SJSA1 (cell line): ENCODE measurements at places on chromosomes 4 and X. TPM values are rescaled to one million over a fixed set of nuclear protein-coding genes. Genes with fewer than 3 reads are reported as not detected.

Gene ADH1A
- total RNA-seq: not detected in 2 replicates

Gene SH3RF1
- total RNA-seq: 9.0 and 14.1 TPM in 2 replicates

Gene TADA2B
- total RNA-seq: 2.8 and 7.7 TPM in 2 replicates

- no peak for DNase-seq
These were observed 55.8 kb downstream of the IL1RAPL2 start for GRCh38 chrX:104621781-104622180.

GRCh38 chrX:103615781-103616371 lies 8.1 kb downstream of the TCEAL3 start:
- DNase-seq: no peak

Gene CT45A10
- total RNA-seq: not detected in 2 replicates

Gene ABLIM2
- total RNA-seq: 0.13 TPM in 1 of 2 replicates, not detected in the other

Gene UPF3B
- 3.4 and 6.2 TPM in 2 replicates for total RNA-seq

GRCh38 chr4:150533673-150534072 lies 48.3 kb upstream of the MAB21L2 start:
- no peak for DNase-seq

DNA sequence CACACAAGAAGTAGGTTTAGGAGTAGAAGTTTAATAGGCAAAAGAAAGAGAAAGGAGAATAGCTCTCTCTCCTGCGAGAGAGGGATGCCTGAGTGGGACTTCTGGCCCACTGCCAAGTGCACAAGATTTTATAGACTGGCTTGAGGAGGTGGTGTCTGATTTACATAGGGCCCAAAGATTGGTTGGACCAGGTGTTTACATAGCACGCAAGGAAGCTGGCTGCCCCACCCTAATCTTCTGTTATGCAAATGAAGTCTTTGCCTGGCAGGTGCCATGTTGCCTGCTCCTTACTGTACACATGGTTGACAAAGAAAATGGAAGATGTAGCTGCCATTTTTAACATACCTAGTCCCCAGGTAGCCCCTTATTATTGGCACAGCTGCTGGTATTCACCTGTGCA lies 170.8 kb upstream of the GATB start:
- DNase-seq: no peak

DNA sequence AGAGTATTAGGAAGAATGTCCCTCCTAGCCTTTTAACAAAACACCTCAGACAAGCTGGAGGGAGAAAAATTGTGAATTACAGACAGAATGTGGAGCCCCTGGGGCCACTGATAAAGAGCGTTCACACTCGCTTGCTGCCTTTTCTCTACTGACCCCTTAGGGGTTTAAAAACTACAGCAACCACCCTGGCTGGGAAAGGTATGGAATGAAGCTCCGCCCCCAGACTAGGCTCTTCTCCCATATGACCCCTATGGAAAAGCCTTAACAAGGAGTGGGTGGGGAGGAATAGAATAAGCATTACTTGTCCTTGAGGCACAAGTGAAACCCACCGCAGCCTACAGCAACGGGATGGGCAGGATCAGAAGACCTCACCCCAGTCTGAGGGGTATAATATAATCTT lies 26.3 kb downstream of the ANKRD50 start:
- no peak for DNase-seq

GRCh38 chr4:113951263-113951662 lies 28.2 kb downstream of the ARSJ start:
- no peak for DNase-seq

Gene MAP9
- 2.9 and 3.1 TPM in 2 replicates for total RNA-seq

Gene FAT4
- 37.1 and 54.4 TPM in 2 replicates for total RNA-seq

GRCh38 chr4:7360806-7361205 lies 73.9 kb downstream of the PSAPL1 start:
- DNase-seq: no peak

DNA sequence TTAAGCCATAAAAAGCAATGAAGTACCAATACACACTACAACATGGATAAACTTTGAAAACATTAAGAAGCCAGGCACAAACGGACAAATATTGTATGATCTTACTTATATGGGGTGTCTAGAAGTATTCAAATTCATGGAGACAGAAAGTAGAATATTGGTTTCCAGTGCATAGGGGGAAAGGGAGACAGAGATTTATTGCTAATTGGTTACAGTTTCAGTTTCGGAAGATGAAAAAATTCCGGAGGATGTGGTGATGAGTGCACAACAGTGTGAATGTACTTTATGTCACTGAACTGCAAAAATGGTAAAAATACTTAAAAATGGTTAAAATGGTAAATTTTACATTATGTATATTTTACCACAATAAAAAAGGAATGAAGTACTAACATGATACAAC lies 5.1 kb upstream of the PRDX4 start:
- no peak for DNase-seq

DNA sequence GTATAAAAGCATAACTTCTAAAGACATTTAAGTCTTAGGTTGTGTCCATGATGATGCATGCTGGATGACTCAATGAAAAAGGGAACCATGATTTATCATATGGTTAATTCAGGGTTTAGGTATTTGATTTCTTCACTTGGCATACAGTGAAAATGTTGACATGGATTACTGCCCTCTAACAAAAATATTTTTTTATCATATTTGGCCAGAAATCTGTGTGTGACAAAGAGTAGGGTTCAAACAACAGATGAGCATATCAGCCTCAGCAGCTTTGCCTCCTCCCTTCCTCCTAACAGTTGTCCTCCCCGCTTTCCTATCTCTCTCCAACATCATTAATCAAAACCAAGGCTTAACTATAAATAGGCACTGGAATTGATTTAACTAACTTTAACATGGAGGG lies 46.3 kb downstream of the ARHGAP6 start:
- no peak for DNase-seq

Gene GPRIN3
- not detected in 2 replicates for total RNA-seq

DNA sequence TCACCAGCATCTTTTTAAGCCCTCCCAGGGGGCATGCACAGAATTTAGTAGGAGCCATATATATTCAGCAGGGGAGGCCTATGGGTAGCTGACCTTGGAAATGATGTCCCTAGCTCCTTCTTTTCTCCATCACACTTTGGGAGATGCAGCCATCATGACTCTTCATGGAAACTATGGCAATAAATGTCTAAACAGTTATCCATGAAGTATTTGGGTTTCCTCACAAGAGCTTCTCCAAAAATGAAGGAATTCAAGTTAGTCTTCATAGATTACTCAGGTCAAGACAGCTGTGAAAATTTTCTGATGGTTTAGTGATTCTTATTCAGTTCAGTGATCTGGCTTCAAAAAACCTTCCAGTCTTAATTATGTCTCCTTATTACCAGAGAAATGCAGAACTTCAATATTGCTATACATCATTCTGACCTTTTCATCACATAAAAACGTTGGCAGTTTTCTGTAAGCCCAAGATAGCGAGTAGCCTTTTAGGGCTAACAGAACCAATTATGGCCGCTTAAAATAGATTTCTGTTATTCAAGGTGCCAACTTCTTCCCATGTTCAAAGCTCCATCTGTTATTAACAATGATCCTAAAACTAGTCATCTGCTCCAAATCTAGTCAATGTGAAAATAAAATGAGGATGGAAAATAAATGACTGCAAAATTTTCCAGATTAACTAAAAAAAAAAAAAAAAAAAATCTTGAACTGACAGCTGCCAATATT lies 52.5 kb downstream of the TMEM156 start:
- no peak for DNase-seq

GRCh38 chr4:103429283-103429682 lies 231.1 kb upstream of the CENPE start:
- DNase-seq: no peak

Gene XPNPEP2
- total RNA-seq: 0.03 TPM in 1 of 2 replicates, not detected in the other

- DNase-seq: no peak
These were observed 77.3 kb downstream of the FAM184B start for GRCh38 chr4:17704020-17704650.

Gene CCNB3
- 0.26 TPM in 1 of 2 replicates, not detected in the other for total RNA-seq

Gene LIMCH1
- total RNA-seq: 27.7 and 37.4 TPM in 2 replicates

GRCh38 chr4:140172960-140173359 lies 19.0 kb upstream of the MAML3 start:
- no peak for DNase-seq

Gene SLC26A1
- total RNA-seq: not detected in 2 replicates

- no peak for DNase-seq
These were observed 25.9 kb upstream of the ADRA2C start for GRCh38 chr4:3740256-3740655.

- DNase-seq: no peak
These were observed 75.7 kb downstream of the ASB9 start for GRCh38 chrX:15194146-15194545.

GRCh38 chr4:93529692-93530372 lies 298.7 kb upstream of the ATOH1 start:
- DNase-seq: no peak

DNA sequence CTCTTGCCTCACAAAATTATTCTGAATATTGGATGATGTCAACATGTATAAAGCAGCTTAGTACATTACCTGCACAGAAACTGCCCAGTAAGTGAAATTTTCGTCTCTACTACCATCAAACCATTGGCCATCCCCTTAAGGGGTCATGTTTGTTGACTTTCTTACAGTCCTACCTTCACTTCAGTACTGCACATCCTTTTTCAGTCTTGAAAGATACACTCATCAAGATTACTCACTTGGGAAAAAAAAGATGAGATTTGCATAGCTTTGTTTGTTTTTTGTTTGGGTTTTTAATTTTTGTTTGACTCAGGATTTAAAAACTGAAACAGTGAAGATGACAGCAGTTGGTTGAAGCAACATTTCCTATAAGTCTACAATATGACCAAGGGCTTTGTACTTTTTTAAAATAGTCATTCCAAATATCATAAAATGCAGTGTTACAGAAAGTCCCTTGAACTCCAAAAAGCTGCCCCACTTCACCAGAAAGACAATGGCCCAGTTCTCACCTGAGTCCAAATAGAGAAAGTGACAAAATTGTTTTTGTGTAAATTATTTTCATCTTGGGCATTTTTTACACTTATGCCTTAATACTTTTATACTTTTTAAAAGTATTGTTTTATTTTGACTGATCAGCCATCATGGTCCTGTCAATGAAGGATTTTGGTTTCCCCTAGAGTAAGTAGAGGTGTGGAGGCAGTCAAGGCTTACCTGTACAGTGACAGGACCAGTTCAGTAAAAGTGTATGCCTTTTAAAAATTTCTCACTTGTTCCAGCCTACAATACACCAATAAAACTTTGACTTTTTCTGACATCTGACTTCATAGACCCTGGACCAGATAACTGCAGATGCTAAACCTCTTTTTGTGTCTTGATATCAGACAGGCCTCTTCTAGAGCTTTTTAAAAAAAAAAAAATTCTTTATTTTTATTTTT lies 59.7 kb upstream of the EDA2R start:
- DNase-seq: no peak

DNA sequence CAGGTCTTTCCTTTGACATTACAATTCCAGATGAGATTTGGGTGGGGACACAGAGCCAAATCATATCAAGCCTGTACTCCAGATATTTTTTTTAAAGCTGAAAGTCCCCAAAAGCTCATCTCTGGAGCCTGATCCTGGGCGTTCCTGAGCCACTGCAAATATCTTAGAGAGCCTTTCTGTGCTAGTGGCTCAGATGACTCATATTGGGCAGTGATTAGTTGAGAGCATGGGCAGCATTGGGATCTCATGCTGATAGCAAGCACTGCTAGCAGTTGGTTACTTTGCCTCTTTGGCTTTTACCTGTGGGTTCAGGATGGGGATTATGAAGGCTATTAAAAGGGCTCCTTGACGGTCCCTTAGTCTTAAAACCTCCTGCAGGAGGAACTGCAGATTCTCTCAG lies 51.4 kb upstream of the SCRG1 start:
- no peak for DNase-seq

Gene MAML3
- total RNA-seq: 0.53 and 1.8 TPM in 2 replicates

Gene PNCK
- not detected in 2 replicates for total RNA-seq

GRCh38 chr4:102216666-102217065 lies 128.6 kb downstream of the SLC39A8 start:
- no peak for DNase-seq

DNA sequence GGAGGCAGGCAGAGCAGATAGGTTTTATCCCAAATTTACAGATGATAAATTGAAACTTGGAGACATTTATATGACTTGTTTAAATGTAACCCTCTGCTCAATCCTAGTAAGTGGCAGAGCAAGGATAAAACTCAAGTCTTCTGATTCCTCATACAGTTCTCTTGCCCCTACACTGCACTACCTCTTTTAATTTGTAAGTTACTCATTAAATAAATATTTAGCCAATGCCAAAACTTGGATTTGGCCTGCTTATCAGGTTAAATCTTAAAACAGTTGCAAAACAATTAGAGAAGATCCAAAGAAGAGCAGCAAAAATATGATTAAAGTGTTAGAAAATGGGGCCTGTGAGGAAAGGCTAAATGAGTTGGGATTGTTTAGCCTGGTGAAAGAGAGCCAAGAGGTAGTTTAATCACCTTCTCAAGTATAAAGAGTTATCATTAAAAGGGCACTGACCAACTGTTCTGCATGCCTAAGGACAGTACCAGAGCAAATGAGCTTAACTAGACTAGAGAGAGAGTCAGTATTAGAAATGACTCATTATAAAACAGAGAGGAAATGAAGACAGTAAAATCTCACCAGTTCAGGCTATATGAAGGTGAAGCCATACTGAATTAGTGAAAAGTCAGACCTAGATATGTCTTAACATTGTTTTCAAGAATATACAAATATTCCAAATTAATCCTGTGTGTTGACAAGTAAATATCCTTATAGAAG lies 146.3 kb downstream of the GRIA3 start:
- DNase-seq: no peak

DNA sequence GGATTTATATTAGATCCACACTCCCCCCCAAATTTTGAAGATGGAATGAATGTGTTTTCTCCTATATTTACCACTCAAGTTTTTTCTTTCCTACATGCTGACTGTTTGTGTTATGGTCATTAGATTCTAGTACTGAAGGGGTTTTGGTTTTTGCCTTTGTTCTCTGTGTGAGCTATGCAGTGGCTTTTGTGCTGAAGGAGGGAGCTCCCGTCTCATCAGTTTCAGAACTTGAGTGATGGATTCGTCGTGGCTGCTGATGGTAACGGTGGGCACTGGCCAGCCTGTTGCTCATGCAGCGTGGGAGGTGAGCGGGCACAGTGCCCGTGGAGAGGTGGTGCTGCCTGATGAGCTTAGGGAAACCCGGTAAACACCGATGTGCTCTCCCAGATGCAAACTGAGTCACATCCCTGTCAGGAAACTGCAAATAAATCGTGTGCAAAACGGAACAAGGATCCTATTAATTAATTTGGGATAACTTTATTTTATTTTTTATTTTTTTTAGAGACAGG lies 101.5 kb downstream of the SORBS2 start:
- DNase-seq: no peak

DNA sequence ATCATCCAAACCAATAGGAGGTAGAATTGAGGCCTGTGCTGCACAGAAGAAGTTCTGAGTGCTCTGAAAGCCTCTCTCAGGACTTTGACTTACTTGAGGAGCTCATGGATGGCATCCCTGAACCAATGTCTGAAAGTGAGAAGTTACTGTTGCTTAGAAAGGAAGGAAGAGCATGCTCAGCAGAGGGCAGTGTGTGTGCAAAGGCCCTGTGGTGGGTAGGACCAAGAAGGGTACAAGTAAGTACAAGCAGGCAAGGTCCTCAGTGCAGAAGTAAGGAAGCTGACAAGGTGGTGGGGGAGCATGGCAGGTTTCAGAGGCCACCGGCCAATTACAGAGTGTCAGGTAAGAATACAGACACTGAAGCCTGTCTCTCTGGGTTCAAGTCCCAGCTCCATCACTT lies 31.4 kb upstream of the LGI2 start:
- no peak for DNase-seq
